Naive B cell (primary cell): ENCODE measurements at places on chromosomes 6 and 20. TPM values are rescaled to one million over a fixed set of nuclear protein-coding genes. Genes with fewer than 3 reads are reported as not detected.

- DNase-seq: no peak
Observed at GRCh38 chr20:45059022-45059728, 41.8 kb downstream of the KCNS1 start.

DNA sequence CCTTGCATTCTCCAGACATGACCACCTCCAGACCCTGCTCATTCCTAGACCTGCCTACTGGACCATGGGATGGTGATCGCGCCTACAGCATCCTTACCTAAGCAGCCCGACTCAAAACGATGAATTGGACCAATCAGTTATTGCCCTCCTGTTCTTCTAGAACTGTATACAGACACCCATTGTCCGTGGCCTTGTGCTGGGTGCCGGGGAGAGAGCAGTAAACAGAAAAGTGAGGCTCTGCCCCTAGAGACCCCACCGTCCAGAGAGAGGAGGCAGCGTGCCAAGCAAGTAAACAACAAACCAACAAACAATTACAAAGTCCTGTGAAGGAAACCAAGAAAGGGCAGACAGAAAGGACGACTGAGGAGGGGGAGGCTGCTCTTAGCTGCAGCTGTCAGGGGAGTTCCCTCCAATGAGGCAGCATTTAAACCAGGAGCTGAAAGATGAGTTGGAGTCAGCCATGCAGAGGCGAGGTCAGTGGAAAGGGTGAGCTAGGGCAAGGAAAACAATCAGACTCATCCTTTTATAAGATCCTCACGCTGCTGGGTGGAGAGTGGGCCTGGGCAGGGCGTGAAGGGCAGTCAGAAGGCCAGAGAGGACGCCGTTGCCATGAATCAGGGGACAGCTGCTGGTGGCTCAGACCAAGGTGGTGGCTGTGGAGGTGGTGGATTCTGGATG, 37.6 kb upstream of the BLCAP start:
- no peak for DNase-seq

- DNase-seq: no peak
Observed at GRCh38 chr6:39114388-39114703, 640 bp downstream of the SAYSD1 start.

DNA sequence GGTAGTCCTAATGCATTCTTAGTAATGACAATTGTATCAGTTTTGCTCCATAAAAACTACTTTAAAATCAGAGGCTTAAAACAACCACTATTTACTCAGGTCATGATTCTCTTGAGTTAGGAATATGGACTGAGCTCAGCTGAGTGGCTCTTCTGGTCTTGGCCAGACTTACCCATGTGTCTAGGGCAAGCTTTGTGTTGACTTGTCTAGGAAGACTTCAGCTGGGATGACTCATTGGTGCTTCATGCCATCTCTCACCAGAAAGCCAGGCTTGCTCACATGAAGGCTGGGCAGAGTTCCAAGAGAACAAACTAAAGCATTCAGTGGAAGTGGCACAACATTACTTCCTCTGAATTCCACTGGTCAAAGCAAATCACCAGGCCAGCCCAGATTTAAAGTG, 155.3 kb downstream of the DHX35 start:
- DNase-seq: no peak

DNA sequence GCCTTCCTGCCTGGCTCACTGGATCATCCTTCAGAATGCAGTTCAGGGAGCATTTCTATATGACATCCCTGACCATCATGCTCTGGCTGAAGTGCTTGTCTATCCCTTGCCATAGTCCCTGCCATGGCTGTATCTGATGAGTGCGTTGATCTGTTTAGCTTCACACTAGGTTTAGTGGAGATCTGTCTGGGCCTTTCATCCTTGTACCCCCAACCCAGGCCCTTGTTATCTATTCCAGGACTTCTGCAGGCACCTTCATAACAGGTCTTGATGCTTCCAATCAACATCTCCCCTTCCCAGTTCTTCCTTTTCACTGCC, 102.4 kb downstream of the QRSL1 start:
- DNase-seq: no peak

GRCh38 chr6:164114651-164115050, 700.1 kb downstream of the QKI start:
- no peak for DNase-seq

DNA sequence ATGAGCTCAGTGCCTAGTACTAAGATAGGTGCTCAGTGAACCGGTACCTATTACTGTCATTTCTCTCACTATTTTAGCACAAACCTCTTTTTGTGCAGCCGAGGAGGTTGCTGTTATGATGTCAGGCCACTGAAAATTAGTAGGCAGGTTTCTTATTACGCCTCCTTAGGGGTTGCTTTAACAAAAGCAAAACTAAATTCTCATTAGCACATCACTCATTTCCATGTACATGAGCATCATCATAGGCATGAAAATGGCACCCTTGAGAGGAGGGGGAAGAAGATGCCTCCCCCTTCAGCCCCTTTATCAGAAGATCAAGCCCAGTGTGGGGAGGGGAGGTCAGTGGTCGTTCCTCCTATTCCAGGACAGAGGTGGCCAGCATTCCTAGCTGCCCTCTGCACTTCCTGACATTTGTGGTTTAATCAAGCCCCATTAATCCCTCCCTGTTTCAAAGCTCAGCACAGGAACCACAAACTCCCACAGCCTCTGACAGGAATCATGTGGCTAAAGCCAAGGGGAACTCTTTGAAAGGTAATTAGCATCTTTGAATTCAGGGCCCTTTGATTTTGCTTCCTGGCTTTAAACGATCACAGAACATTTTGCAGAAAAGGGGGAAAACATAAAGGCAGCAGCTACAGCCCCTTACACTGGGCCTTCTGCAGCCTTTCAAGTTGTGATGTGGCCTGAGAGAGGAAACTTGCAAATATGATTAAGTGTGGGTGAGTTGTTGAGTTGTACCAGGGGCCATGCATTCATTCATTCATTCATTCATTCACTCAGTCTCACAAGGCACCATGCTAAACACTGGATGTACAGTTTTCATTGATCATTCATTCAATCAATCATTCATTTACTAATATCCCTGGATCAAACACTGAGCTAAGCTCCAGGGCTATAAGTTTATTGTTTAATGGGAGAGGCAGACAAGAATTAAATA, 31.9 kb upstream of the PSMF1 start:
- DNase-seq: no peak

- DNase-seq: peak; percentile 26
Observed at GRCh38 chr6:148999929-149000468, 253.2 kb downstream of the UST start.

DNA sequence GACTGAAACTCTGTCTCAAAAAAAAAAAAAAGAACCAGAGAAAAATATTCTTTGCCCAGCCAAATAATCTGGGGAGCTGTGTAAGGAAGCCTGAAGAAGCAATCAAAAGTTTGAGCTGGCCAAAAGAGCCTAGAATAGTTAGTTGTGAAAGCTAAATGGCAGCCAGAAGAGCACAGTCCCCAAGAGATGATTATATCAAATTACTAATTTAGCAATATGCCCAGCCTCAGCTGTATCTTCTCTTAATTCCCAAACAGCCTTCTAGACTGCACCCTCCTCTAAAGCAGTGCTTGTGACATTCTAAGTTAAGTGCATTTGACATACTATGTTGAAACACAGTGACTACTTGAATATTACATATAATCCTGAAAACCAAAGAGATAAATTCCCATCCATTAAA, 38.9 kb downstream of the CDK19 start:
- no peak for DNase-seq

- peak; percentile 17 for DNase-seq
Observed at GRCh38 chr6:116096979-116097816, 3.5 kb upstream of the NT5DC1 start.

DNA sequence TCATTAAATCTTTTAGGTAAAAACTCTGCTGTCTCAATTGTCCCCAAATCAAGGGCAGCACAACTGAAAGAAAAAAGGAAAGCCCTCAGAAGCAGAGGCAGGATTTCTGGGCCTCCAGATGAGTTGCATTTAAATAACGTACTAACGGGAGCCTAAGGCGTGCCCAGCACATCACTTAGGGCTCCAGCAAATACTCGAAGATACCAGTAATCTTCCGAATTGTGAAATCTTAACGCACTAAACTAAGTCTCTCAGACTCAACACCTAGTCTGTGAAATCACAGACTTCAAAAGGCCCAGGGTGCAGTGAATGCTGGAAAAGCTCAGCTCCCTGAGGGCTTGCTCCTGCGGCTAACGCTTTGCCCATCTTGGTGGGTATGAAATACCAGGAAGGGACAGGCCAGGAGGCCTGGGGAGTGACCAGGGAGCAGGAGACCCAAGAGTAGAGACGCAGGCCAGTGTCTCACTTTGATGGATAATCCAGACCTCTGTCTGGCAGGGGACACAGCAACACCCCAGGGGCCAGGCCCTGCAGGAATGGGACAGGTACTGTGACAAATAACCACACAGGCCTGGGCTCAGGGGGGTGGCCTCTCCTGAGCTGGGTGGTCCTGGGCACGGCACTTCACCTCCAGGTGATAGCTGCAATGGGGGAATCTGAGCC, 36.4 kb downstream of the RRBP1 start:
- no peak for DNase-seq

GRCh38 chr6:167299641-167300308, 8.7 kb downstream of the UNC93A start:
- DNase-seq: no peak

- no peak for DNase-seq
Observed at GRCh38 chr6:2550247-2550646, 200.5 kb downstream of the MYLK4 start.

Gene PRDM13
- polyA plus RNA-seq: not detected

Gene ACTR5
- 7.8 TPM for polyA plus RNA-seq

Gene TGM6
- polyA plus RNA-seq: not detected

Gene CDSN
- polyA plus RNA-seq: not detected

Gene MCHR2
- polyA plus RNA-seq: not detected
